ENCODE measurements at places on chromosomes 6 and 20. TPM values are rescaled to one million over a fixed set of nuclear protein-coding genes. Genes with fewer than 3 reads are reported as not detected.

The HEBP2 gene
- total RNA-seq: 46.5 TPM

The TNFRSF6B gene
- total RNA-seq: 3.4 TPM

The PRSS35 gene
- total RNA-seq: 1.3 TPM

The MUC21 gene
- not detected for total RNA-seq

The PPP1R16B gene
- 0.14 TPM for total RNA-seq

The BICRAL gene
- 3.9 TPM for total RNA-seq

The HLA-DOA gene
- total RNA-seq: not detected

The MMP24 gene
- total RNA-seq: 14.2 TPM

The PRSS16 gene
- 0.62 TPM for total RNA-seq

The CPXM1 gene
- not detected for total RNA-seq

The RNASET2 gene
- 35.6 TPM for total RNA-seq

The ENPP3 gene
- not detected for total RNA-seq

The LY6G6F gene
- total RNA-seq: not detected

The ADA gene
- 8.0 TPM for total RNA-seq

DNA sequence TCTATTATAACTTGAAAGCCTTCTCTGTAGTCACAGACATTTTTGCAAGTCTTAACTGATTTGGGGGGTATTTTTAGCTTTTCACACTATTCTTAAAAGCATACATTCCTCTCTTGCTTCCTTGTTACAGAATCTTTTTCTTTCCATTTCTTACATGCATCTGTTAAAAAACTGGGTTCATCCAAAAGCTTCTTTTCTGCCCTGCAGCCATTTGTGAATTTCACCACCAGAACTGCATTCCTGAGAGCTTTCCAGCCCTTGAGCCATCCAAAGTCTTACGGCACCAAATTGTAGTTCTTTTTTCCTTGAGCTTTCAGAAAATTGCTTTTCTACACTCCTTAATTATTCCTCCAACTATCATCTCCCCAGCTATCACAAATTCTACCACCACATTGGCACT lies 19.7 kb upstream of the GSTA4 start:
- no peak for DNase-seq

GRCh38 chr6:131923356-131923755 lies 27.8 kb downstream of the CCN2 start:
- peak; percentile 63 for DNase-seq

DNA sequence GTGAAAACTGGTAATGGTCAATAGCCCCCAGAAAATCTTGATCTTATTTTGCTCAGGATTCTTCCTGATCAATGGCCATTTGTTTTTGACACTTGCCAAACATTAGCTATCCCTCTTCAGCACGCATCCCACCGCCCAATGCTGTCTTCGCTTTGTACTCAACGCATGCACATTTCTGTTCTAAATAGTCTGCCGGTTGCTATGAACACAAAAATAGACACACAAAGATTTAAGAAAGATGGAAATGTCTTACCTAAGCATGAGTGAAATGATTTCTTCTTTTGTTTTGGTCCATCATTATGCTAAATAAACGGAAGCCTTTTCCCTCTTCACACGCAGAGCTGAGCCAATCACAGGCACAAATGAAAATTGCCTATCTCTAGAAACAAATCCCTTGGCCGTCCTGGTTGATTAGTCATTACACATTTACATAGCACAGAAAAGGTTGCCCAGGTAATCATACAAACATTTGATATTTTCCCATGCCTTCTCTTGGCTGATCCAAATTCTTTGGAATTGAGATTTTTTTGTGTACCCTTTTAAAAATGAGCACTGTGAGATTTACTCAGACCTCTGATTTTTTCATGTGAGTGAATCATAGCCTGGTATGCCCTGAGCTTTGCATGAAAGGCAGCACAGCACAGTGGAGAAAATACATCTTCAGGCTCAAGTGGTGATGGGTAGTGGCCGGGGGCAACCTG lies 70.5 kb upstream of the FAM184A start:
- no peak for DNase-seq

DNA sequence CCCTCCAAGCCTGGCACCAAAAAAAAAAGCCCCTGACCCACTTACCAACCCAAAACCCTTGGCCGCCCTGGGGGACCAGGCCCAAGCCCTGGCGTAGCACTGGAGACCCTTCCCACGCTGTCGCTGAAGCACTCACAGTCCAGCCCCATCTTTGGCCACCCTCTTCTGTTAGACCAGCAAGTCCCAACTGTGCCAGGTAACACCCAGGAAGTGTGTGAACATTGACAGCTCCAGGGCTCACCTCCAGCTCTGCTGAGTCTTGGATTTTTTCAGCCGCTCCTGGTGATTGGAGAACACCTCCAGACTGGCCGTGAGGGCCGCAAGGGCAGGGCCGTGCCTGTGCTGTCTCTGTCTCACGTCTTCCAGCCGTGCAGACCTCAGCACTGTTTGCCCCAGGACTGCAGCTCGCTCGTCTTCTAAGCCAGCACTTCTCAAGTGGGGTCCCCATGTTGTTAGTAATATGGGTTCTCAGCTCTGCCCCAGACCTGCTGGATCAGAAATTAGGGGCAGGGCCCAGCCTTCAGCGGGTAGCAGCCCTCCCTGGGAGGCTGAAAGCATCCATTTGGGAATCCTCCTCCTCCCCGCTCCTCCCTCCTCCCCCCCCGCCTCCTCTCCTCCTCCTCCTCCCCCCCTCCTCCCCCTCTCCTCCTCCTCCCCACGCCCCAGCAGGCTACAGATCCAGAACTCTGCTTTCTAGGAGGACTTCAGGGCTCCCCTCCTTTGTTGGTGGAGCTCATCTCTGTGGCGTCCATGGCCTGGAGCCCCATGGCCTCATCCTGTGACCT lies 18.1 kb downstream of the NPEPL1 start:
- no peak for DNase-seq

GRCh38 chr6:71852948-71853347 lies 33.4 kb upstream of the RIMS1 start:
- no peak for DNase-seq

- peak; percentile 18 for DNase-seq
Measured at GRCh38 chr6:113969888-113970804, 802 bp downstream of the HDAC2 start.

GRCh38 chr20:58762120-58762519 lies 69.5 kb downstream of the NPEPL1 start:
- no peak for DNase-seq

GRCh38 chr6:63740709-63741108 lies 105.1 kb downstream of the PHF3 start:
- peak; percentile 72 for DNase-seq

DNA sequence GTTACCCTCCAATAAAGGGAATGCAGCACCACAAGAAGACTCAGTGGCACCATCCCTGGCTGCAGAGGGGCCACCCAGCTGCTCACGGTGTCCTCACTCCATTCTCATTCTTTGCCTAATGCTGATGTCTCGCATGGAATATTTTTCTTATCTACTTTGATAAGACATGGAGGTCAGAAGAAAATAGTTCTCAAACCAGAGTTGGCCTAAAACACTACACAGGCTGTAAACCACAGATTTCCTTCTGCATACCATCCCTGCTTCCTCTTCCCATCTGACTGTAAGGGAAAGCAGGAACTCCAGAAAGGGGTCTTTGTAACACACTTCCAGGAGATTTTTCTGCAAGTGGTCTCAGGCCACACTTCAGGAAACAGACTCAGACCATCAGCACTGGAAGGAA lies 43.1 kb upstream of the CD93 start:
- no peak for DNase-seq

- DNase-seq: peak; percentile 22
Measured at GRCh38 chr6:147852772-147853171, 344.3 kb downstream of the SAMD5 start.

DNA sequence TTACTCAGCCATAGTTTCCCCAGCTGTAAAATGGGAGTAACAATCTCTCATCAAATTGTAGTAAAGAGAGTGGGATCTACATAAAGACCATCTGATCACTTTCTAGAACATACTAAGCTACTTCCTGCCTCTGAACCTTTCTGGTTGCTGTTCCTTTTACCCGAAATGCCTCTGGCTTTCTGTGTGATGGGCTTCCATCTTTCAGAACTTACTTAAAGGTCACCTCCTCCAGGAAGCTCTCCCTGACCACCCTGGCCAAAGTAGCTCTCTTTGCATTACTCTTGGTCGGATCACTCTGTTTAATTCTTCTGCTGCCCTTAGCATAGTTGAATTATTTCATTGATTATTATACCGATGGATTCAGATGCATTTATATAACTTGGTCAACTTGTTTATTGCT lies 171.0 kb downstream of the BMP7 start:
- no peak for DNase-seq

GRCh38 chr6:11168091-11168635 lies 56.6 kb upstream of the ERVFRD-1 start:
- DNase-seq: no peak

- DNase-seq: peak; percentile 11
Measured at GRCh38 chr20:25539742-25540672, 45.3 kb downstream of the NINL start.

DNA sequence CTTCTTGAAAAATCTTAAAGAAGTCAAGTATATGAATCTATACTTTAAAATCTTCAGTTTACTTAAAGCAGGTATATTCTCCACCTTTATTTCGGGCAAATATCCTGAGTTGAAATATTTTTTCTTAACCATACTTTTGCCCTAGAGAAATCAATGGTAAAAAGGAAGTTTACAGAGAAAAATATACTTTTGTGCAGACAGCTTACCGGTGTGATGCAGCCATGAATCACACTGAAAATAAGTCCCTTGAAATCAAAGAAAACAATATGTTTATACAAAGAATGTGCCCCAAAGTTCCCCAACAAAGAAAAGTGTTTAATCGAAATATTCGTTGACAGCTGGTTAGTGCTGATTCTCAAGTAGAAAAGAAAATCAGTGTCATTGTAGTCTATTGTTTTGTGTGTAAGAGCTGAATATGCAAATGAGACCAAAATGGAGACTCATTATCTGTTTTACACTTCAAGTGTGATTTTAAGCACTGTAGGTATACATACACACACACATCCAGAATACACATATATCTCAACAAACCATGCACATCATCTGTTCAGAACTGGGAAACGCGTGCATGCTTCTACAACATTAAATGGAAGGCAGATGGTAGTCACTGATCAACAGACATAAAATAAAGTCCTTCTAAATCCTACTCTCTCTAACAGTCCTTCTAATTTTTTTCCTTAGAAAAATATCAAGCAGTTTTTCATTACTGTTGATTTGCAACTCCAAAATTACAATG lies 73.3 kb downstream of the BTBD9 start:
- DNase-seq: no peak

DNA sequence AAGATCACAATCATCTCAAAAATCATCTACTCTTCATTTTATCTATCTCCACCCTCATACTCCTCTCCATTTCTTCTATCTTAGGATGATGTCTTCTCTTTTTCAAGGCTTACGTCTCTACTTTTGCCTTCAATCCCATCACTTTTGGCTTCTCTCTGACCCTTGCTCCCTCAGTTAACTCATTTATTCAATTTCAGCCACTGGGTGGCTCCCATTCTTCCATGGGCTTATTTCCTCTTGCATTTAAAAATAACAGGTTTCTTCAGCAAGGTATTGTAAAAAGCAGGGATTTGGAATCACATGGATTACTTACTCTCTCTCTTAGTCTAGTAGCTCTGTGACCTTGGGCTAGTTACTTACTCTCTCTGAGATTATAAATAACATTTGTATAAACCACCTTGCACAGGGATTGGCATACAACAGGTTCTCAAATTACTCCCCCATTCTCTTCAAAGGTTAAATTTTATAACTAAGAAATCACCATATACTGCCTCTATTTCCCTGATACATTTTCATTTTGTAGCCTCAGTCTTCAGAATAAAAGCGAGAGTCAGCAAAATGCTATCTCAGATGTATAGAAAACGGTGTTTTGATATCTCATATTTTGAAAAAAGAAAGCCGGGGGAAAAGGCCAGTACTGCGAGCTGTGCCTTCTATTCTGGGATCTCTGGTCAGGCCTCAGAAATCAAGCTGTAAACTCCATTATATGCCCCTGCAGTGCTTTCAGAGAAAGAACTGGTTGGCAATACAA lies 5.5 kb downstream of the ZSCAN12 start:
- no peak for DNase-seq

DNA sequence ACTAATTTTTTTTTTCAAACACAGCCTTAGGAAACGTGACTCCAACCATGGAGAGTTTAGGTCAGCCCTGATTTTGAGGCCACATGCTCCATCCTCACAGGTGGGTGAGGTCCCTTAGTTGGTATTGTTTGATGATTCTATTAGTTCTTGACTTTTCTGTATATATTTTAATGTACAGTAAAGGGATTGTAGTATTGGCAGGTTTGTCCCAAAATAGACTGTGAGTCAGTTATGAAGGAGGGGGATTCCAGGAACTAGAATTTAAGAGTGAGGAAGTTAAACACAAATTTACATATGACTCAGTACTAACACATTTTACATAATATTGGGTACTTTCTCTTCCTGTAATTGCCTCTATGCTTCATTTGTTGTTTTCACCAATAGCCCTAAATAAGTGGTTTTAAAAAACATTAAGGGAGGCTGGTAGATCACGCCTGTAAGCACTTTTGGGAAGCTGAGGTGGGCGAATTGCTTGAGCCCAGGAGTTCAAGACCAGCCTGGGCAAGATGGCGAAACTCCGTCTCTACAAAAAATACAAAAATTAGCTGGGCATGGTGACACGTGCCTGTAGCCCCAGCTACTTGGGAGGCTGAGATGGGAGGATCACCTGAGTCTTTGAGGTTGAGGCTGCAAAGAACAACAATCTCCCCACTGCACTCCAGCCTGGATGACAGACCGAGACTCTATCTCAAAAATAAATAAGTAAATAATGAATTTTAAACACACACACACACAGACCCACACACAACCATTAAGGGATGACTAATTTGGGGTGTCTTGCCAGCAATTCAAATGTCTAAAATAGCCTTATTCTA lies 81.8 kb downstream of the SGK1 start:
- peak; percentile 73 for DNase-seq

DNA sequence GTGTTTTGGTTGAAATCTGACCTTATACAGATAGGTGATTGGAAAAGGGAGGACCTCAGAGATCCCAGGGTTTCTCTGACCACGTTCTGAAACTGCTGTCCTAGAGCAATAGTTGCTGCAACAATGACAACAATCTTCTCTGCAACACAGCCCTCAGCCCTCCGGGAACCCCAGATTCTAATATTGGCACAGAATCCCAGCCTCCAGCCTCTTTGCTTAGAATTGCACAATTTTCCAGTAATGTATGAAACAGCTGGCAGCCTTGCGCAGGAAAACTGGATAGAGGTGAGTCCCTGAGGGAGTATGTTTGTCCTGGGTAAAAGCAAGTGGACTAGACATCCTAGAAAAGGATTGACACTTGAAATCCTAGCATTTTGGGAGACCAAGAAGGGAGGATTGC lies 30.4 kb upstream of the PNRC1 start:
- DNase-seq: no peak

DNA sequence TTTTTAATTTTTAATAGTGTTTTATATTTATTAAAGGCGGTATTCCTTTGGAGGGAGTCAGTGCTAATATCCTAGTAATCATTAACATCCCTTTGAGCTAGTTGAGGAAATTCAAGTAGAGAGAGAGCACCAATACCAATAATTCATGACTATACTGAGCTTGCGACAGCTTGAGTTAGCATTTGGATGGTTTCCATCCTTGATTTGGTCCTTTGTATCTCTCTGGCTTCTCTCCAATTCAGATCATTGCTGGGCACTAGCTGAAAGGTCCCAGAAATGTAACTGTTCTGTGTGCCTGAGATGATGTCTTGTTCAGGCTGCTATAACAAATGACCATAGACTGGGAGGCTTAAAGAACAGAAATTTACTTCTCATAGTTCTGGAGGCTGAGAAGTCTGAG lies 77.0 kb downstream of the RNF144B start:
- DNase-seq: no peak

All from A172 (cell line).